ENCODE measurements at places on chromosomes 3 and 15. TPM values are rescaled to one million over a fixed set of nuclear protein-coding genes. Genes with fewer than 3 reads are reported as not detected.

Gene HESX1
- 0.90 TPM for total RNA-seq

Gene TBCCD1
- 10.6 TPM for total RNA-seq

DNA sequence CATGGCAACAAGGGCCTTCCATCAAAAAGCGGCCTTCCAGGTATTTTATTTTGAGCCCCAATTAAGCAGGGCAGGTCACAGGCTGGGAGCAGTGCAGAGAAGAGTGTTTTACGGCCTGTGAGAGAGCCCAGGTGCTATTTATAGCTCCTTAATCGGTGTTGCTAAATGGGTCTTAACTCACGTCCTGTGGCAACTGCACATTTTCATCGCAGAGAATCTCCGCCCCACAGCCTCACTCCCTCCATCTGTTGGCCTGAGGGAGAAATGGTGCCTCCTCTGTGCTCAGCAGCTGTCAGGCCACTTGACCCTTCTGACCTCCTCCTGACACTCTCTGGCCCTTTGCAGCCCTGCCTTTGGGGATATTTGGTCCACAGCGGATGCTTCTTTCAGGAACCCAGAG is 58.6 kb downstream of the SPSB4 start:
- H3K27ac ChIP-seq = no peak overlapping the region
- DNase-seq = no peak
- no peak overlapping the region for H3K4me3 ChIP-seq
- no peaks in the 10 kb centered on the region for H3K36me3 ChIP-seq
- peaks cover 2% of the 10 kb centered on the region for H3K27me3 ChIP-seq
- H3K4me1 ChIP-seq = no peaks in the 10 kb centered on the region

DNA sequence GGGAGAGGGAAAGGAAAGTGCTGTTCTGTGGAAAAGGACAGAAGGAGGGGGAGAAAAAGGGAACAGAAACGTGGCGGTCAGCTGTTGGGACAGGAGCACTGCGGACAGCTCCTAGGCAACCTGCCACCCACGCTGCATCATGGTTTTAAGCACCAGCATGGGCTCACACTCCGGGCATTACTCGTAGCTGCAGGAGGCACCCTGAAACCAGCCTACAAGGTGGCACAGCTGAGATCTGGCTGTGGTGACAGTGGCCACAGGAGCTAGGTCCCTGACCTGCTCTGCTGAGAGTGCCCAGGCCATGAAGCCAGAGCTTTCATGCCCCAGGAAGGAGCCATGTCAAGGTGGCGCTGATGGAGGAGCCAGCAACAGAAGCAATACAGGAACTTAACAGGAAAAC is 161.4 kb upstream of the ST8SIA2 start:
- H3K36me3 ChIP-seq = no peaks in the 10 kb centered on the region
- H3K4me3 ChIP-seq = no peak overlapping the region
- no peaks in the 10 kb centered on the region for H3K4me1 ChIP-seq
- DNase-seq = no peak

- H3K36me3 ChIP-seq = no peaks in the 10 kb centered on the region
- DNase-seq = no peak
- no peaks in the 10 kb centered on the region for H3K4me1 ChIP-seq
- H3K4me3 ChIP-seq = no peak overlapping the region
- peaks cover 3% of the 10 kb centered on the region for H3K27me3 ChIP-seq
- H3K27ac ChIP-seq = no peak overlapping the region
Measured at GRCh38 chr3:171783086-171783485, 27.2 kb downstream of the PLD1 start.

Gene FMN1
- not detected for total RNA-seq

GRCh38 chr15:57340682-57341259 is 35.5 kb upstream of the CGNL1 start:
- no peaks in the 10 kb centered on the region for H3K36me3 ChIP-seq
- no peak overlapping the region for H3K27ac ChIP-seq
- H3K4me3 ChIP-seq = no peak overlapping the region

DNA sequence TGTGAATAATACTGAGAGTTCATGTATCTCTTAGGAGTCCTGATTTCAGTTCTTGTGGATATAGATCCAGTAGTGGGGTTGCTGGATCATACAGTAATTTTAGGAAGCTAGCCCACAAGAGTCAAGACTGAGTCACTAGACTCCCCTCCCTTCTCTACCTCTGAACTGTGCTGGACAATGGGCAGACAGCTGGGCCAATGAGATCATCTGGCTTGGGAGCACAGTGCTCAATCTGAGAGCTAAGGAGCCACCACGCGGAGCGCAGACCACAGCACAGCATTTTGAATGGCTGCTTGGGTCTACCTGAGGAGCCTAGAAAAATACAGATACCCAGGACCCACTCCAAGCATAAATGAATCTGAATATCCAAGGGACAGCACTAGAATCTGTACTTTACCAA is 32.5 kb downstream of the WNT5A start:
- H3K36me3 ChIP-seq = no peaks in the 10 kb centered on the region
- H3K4me1 ChIP-seq = no peaks in the 10 kb centered on the region
- H3K27me3 ChIP-seq = no peaks in the 10 kb centered on the region

DNA sequence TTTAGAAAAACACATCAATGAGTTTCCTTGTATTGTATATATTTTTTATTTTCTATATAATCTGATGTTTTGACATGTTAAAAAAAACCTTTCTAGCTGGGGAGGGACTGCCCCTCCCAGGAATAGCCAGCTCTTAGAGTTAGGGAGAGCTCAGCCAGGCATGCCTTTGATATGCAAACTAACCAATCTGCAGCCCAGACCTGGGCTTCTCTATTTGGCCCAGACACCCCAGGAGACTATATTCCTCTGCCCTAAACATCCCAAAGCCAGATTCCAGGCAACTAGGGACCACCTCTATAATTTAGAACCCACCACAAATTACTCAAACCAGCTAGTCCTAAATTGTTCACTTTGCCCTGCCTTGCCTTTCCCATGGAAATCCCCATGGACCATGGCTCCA is 390.9 kb upstream of the ADAMTS9 start:
- H3K27ac ChIP-seq = no peak overlapping the region
- H3K36me3 ChIP-seq = no peaks in the 10 kb centered on the region
- H3K4me3 ChIP-seq = no peak overlapping the region
- H3K4me1 ChIP-seq = no peaks in the 10 kb centered on the region
- no peak for DNase-seq
- no peaks in the 10 kb centered on the region for H3K27me3 ChIP-seq

Gene PLXNA1
- 9.3 TPM for total RNA-seq

GRCh38 chr3:186802701-186803100 is 3.6 kb downstream of the RFC4 start:
- H3K27ac ChIP-seq = no peak overlapping the region
- peaks cover 49% of the 10 kb centered on the region for H3K36me3 ChIP-seq
- H3K27me3 ChIP-seq = no peaks in the 10 kb centered on the region
- DNase-seq = no peak

Gene ATP10A
- total RNA-seq = 15.9 TPM

DNA sequence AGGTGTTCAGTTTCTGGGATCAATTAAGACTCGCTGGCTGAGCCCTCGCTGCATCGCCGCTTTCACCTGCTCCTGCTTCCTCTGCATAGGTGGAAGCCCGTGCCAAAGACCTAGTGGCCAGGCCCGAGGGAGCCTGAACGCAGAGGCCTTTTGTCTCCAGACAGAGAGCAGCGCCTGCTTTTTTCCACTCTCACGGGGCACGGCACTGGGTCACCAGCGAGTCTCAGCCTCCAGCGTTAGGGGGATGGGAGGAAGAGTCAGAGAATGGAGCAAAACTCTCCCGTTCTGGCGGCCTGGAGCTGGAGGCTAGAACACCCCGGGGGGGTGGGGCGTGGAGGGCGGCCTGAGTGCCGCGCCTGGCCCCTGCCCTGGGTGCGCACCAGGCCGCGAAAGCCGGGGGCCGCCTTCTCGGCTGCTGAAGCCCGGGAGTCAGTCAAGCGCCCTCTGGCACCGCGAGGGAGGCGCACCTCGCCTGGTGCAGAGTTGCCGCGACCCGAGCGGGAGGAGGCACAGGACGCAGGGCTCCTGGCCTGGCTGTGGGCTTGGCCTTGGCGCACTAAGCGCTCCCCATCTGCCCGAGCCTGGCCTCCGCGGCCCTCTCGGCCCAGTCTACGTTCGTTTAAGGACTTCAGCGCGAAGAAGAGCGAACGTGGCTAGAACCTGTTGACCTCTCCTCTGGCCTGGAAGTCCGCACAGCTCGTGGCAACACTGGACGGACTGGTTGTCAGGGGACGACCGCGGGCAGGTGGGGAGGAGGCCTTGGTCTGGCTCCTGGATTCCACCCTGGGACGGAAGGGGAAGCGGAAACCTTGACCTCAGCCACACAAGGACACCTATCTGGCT is 21.5 kb downstream of the NR2F2 start:
- H3K27me3 ChIP-seq = peaks cover 66% of the 10 kb centered on the region
- H3K4me3 ChIP-seq = no peak overlapping the region
- peaks cover 9% of the 10 kb centered on the region for H3K4me1 ChIP-seq

GRCh38 chr15:25671132-25671531 is 192.0 kb downstream of the ATP10A start:
- H3K36me3 ChIP-seq = no peaks in the 10 kb centered on the region
- no peak overlapping the region for H3K4me3 ChIP-seq
- peaks cover 31% of the 10 kb centered on the region for H3K27me3 ChIP-seq
- no peak for DNase-seq
- H3K27ac ChIP-seq = no peak overlapping the region

DNA sequence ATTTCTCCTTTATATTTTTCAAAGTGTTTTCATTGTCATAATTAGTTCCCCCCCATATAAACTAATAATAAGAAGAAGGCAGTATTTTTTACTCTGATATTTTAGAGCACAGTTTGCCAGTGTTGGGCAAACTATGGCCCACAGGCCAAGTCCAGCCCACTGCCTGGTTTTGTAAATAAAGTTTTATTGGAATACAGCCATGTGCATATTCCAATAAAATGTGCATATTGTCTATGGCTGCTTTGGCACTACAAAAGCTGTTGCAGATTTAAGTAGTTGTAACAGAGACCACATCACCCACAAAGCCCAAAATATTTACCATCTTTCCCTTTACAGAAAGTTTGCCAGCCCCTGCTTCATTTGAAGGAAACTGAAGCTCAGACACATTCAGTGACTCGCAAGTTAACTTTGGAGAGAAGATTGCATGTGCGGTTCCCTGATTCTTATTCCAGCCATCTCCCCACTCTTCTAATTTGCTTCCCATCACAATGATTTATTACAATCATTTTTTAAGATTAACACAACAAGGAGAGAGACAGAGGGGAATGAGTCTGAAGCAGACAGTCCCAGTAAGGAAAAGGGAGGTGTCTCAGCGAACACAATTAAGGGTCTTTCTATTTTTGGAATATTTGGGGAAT is 48.9 kb downstream of the RFTN1 start:
- no peak overlapping the region for H3K27ac ChIP-seq
- H3K36me3 ChIP-seq = peaks cover 15% of the 10 kb centered on the region
- no peak for DNase-seq

Gene WNT7A
- 0.33 TPM for total RNA-seq

Gene PLSCR2
- not detected for total RNA-seq

Data from activated CD4-positive, alpha-beta memory T cell treated with anti-CD3 and anti-CD28 coated beads for 36 hours (primary cell).